ENCODE measurements at places on chromosomes 1 and 21.

- peak; percentile 33 for DNase-seq
These were observed 648 bp downstream of the ATP1A1 start for GRCh38 chr1:116373431-116374352.

- DNase-seq, result no peak
These were observed 281.3 kb downstream of the VAV3 start for GRCh38 chr1:107683683-107684082.

DNA sequence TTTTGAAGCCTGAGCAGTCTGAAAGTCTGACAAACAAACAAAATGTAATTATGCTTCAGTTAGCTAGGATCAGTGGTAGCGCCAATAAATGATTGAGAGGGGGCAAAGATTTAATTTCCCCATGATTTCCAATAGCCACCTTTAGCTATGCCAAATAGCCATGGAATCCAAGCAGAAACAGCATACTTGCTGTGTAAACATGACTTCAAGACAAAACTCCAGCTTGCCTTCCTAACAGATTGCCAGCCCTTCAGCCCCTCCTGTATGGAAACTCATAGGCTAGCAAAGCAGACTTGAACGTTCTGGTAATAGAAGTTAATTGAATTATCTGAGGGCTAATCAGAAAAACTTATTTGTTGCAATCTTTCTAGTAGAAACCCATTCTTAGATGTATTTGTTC lies 25.6 kb upstream of the SLC30A1 start:
- DNase-seq, result no peak

GRCh38 chr1:167708940-167709389 lies 12.8 kb upstream of the MPZL1 start:
- no peak for DNase-seq

- no peak for DNase-seq
These were observed 54.0 kb downstream of the LACTBL1 start for GRCh38 chr1:22918644-22919043.

- no peak for DNase-seq
These were observed 406.8 kb downstream of the PTBP2 start for GRCh38 chr1:97128426-97128825.

DNA sequence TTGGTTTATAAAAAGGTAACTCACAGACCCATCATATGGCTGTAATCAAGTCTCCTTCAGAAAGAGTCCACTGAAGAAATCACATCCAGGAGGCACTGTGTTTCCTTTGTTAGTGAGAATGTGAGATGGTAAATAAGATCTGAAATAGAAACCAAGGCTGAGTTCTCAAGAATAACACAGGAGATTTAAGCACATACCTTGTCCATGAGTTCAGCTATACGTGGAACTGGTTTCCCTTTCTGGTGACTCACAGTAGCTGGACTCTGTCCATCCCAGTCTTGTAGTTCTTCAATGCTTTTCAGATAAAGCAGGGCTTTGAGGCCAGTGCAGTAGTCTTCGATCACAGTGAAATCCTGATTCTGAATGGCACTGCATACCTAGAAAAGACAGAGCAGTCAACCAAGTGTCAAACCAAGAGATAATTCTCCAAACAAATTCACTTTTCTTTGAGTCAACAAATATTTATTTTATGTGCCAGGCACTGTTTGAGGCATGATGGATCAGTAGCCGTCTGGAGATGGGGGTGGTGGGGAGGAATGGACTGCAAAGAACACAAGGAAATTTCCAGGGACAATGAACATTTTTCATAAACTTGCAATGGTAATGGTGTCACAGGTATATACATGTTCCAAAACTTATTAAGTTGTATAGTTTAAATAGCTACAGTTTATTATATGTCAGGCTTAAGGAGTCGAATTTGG lies 471.4 kb downstream of the PTBP2 start:
- DNase-seq, result no peak

DNA sequence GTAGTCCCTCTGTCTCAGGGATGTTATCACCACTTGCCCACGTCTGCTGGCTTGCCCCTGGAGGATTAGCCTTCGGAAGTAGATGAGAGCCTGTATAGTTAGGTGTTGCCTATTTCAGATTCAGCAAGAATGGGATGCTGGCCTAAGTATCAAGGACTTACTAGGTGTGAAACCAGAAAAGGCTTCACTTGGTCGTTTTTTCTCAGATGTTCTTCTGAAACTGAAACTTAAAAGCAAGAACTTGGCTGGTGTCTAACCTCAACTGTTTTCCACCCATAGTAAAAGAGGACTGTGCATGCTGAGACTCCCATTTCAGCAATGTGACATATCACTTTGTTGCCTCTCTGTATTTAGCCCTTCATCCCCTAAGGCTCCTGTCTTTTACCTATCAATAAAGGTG lies 67.0 kb upstream of the LRRC53 start:
- no peak for DNase-seq

GRCh38 chr21:26847002-26847401 lies 1.8 kb upstream of the ADAMTS1 start:
- DNase-seq, result no peak

GRCh38 chr1:184002071-184002470 lies 35.5 kb downstream of the COLGALT2 start:
- DNase-seq, result no peak

GRCh38 chr1:232788235-232788872 lies 16.9 kb upstream of the MAP10 start:
- no peak for DNase-seq

GRCh38 chr21:45768740-45769048 lies 125.2 kb downstream of the PCBP3 start:
- no peak for DNase-seq

DNA sequence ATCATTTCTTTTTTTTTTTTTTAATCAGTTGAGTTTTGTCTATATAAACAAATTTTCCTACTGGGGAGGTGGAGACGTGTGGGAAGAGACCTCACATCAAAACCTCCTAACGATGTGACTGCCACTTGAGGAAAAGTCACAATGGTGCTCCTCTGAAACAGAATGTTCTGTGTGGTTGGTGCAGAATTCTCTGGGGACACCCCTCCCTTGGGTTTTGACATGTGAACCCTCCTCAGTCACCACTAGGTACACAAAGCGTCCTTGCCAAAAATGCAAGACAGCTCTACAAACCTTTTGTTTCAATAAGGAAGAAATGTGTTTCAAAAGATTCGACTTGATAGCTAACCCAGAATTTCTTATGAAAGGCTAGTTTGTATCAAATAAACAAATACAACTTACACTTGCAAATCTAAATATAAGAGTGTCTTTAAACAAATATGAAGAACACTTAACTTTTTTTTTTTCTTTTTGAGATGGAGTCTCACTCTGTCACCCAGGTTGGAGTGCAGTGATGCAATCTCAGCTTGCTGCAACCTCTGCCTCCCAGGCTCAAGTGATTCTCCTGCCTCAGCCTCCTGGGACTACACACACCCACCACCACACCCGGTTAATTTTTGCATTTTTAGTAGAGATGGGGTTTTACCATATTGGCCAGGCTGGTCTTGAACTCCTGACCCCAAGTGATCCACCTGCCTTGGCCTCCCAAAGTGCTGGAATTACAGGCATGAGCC lies 9.3 kb downstream of the SLC25A24 start:
- DNase-seq, result no peak

GRCh38 chr1:214747050-214747635 lies 144.1 kb downstream of the CENPF start:
- DNase-seq, result no peak

DNA sequence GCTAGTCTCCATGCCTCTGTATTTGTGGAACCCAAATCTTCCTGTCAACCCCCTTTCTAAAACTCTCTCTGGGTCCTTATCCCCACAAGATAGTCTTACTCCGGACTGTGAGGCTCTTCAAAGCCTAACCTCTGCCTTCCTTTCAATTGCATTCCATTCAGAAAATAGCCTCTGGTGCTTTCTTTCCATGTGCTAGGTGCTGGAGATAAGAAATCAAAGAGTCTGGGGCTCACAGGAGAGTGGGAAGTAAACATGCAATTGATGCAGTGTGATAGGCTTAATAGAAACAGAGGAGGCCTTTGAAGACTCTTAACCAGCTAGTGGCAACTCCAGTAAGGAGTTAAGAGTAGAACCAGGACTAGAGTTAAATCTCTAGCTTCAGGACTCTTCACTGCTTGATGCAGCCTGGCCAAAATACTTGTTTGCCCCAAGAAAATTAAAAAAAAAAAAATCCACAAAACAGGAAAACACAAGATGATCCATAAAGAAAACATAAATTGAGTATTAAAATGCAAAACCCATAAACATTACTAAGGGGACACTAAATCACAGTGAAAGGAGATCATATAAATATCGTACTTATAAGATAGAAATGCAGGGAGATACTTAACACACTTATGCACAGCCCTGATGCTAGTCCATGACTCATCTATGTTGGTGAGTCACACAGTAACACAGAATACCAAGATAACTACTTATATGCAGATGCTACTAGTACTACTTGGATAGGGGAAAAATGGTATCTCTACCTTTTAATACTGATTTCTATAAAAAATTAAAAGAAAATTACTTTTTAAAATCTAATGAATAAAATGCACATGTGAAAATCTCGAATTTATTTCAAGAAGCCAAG lies 341.5 kb downstream of the KCNH1 start:
- DNase-seq, result no peak

- DNase-seq, result no peak
These were observed 86.1 kb upstream of the CD1D start for GRCh38 chr1:158094571-158094970.

DNA sequence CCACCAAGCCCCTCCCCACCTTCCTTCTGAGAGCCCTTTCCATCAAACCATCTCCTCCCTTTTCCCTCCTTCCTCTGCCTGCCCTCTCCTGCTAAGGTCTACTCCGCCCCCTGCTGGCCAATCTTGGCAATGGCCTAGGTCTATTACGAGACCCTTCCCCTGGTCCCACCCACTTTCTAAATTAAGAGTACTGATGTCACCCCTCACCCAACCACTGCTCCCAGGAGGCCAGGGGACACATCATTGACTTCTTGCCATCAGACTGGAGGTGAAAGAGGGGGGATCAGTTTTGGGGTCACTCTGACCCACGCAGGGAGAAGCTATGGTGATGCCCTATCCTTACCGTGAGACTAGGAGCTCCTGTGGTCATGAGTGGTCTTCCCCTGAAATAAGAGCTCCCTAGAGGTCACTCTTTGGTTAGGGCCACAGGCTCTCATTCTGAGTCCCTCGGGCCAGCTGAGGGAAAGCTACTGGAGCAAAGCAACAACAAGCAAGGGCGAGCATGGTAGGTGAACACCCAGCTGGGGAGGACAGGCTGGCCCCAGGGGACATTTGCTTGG lies 34.6 kb upstream of the S100A7 start:
- DNase-seq, result peak; percentile 74

DNA sequence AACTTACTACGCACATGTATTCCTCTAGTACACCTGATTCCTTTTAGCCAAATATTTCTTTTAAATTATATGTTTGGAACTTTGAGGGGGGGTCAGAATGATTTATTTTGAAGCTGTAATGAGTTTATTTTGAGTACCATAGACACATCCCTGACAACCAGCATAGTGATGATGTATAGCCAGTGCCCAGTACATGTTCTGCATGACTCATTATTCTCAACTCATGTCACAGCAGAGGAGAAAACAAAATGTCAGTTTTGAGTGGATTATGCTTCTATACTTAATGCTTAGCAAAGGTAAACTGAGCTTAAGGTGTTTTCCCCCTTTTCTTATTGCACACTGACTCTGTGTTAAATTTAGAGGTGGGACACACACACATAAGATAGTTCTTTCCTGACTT lies 22.4 kb upstream of the LEPR start:
- no peak for DNase-seq

GRCh38 chr1:202016811-202017748 lies 6.7 kb downstream of the ELF3 start:
- DNase-seq, result no peak

DNA sequence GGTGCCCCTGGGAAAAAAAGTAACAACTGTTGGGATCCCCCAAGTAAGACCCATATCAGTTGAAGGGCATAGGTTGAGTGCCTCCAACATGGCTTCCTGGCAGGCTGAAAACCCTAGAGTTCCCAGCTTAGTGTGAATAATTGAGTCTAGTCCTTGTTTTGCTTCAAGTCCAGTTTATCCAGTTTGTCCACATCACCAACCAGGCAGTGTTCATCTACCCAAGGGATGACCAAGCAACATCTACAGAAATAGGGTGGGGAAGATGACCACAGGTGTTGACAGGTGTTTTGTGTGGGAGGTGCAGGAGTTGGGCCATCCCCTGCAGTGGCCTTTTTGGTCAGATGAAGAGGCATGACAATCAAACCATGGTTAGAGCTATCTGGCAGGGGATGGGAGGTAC lies 54.3 kb upstream of the ERO1B start:
- DNase-seq, result no peak

- DNase-seq, result no peak
These were observed 104.7 kb downstream of the CAMTA1 start for GRCh38 chr1:6889875-6890480.

DNA sequence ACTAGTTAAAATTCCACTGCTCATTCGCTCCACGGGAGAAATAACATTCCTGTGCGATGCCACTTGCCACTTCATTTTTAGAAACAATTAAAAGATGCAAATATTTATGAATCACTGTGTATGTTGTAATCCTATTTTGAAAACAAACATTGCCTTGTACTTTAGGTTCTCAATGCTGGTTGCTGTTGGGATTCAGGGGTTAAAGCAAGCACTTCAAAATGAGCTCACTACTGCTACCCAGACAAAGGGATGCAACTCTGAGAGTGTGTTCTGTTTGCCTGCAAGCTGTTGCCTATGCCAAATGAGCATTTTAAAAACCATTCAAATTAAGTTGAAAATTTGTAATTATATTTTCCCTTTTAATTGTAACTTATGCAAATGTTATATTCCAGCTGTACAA lies 87.5 kb downstream of the RWDD3 start:
- no peak for DNase-seq

DNA sequence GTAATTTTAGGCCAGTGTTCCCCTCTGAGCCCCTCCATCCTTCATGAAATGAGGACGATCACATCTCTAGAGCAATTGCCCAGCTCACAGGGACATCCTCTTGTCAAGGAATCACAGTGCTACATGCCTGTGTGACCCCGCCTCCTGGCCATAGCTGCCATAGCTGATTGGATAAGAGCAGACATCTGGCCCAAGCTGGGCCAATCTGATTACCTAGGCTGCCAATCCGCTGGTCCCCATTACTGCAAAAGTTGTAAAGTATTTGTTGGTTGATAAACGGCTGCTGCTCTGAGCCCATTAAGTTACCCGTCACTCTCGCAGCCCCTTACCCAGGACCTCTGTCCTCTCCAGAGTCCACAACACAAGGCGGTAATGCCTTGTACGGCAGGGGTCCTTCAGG lies 8.3 kb downstream of the NT5C1A start:
- DNase-seq, result no peak

- DNase-seq, result no peak
These were observed 13.5 kb upstream of the LGR6 start for GRCh38 chr1:202179828-202180750.

GRCh38 chr1:37634244-37634991 lies at the start of gene RSPO1:
Gene RSPO1 (minus strand): TSS chr1:37634892. CDS start chr1:37629661, 5,231 bp downstream.
- DNase-seq, result no peak

All from activated CD4-positive, CD25-positive, alpha-beta regulatory T cell (primary cell).